Pancreas (tissue), 10 donors: ENCODE measurements at places on chromosomes 16 and 17. TPM values are rescaled to one million over a fixed set of nuclear protein-coding genes. Genes with fewer than 3 reads are reported as not detected.

DNA sequence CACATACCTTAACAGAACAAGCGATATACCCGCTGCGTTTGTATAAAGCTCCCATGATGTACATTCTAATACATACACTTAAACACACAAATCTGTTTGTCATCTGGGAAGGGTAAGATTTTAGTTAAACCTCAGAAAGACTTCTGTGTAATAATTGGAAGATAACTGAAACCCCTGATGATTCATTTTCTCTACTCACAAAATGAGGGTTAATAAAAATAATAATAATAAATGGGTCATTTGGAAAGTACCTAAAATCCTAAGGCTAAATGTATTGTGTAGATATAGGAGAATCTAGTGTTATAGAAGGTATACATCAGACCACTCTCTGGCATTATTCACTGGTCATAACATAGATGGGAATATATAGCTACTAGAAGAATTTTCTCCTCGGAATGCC lies 64.7 kb upstream of the SOX9 start:
- DNase-seq: no peak

SSTR5 gene
- 0.12 TPM for total RNA-seq

ERN2 gene
- 0.40 TPM for total RNA-seq

- DNase-seq: no peak
These were observed 2.0 kb upstream of the KIFC3 start for GRCh38 chr16:57804111-57804837.

DNA sequence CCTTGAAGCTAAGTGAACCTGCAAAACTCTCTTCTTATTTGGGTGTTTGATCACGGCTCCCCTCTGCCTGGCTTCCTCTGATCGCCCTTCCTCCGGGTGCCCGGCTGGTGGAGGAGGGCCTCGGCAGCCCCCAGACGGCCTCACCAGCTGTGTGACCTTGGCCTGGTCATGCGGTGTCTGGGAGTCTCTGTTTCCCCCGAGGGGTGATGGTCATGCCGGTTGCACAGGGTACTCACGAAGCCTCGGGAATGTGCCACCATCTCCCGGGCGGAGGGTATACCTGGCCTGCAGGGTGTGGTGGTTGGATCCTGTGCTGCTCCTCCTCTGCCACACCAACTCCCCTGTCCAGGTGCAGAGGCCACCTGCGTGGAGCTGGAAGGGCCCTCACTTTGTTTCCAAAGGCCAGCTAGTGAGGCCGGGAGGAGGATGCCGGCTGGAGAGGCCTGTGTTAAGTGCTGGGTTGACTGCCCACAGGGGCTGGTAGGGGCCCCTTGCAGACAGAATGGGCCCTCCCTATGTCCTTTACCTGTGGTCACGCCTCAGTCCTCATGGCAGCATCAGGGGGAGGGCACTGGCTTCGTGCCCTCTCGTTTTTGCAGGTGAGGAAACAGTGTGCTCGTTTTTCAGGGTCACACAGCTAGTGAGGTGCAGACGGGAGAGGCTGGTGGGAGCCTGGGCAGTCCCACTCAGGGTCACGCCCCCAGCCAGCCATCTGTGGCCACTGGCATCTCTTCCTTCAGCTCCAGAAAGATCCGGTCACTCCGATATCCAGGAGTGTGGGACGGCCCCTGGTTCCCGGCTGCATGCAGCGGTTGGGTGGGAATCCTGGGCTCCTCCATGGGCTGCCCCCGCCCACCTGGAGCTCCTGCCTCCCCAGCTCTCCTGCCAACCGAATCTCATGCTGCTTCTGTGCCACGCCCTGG lies 148.5 kb upstream of the GSE1 start:
- DNase-seq: no peak

CD68 gene
- 27.7 TPM for total RNA-seq

MYO15A gene
- 0.52 TPM for total RNA-seq

- DNase-seq: no peak
These were observed 63.5 kb downstream of the MYH13 start for GRCh38 chr17:10309003-10309974.

G6PC1 gene
- not detected for total RNA-seq

DNA sequence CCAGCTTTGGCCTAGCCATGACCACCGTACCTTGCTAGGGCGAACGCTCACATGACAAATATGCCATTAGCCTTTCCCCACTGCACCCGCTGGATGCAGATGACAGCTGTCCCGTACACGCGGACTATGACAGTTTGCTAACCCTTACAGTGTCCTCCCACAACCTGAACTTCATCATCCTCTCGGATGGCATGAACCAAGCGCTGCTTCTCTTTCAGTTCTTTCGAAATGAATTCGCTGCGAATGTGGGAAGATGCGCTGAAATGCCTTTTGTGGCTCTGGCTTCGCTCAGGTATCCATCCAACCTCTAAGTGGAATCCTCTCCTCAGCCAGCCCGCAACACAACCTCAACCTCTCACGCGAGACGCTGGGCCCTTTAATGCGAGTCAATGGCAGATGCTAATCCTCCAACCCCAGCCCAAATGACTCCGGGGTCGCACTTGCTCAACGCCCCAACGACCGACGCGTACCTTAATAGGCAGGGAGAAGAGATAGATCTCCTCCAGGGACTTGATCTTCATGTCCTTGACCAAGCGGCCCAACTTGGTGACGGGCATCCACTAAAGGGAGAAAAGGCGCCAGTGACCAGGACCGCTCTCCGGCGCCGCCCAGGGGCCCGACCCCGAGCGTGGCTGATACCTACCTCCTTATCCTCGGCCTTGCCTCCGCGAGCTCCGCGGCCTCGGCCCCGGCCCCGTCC lies 670 bp downstream of the RPS2 start:
- no peak for DNase-seq

DPEP2NB gene
- total RNA-seq: not detected

DNA sequence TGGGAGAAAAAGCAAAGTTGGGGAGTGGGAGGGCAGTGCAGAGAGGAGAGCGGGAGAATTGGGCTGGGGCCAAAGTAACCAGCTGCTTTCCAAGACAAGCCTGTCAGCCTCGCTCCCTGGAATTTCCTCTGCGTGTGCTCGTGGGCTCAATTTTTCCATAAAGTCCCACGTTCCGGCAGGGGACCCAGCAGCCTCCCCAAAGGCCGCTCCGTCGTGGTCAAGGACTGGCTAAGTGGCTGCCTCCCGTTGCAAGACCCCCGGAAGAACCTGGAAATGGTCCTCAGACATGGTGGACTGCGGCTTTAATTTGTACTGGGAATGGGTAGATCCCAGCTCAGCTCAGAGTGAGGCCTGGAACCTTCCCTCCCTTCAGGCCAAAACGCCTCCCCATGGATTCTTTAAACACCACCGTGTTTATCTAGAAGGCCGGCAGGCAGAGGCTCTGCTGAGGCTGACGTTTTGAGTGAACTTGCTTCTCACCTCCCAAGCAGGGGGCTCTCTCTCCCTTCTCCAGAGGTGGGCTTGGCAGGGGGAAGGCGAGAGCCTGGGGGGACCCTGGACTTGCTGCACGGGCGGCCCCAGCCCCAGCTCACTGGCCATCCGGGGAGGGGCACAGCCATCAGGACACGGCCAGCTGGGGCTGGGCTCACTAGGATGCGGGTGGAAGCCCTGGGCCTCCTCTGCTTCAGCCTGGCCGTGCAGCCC lies 190.0 kb downstream of the C16orf95 start:
- DNase-seq: peak; percentile 60

CACNA1H gene
- 5.1 TPM for total RNA-seq

- DNase-seq: no peak
These were observed 28.4 kb downstream of the LDHD start for GRCh38 chr16:75088216-75088615.

DNA sequence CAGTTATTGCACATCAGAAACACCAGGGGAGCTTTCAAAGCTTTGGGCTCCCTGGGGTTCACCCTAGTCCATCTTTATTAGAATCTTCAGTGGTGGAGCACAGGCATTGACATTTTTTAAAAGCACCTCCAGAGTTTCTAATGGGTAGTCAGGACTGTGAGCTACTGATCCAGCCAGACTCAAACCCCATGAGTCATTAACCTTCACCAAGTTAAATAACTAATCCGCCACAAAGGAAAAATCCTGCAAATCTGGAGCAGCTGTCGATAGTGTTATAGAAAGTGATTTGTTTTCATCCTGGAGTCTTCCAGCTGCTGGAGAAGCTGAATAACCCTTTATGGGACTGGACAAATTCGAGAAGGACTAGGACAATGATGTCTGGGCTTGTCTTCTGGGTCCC lies 93.2 kb upstream of the PIRT start:
- DNase-seq: no peak

DNA sequence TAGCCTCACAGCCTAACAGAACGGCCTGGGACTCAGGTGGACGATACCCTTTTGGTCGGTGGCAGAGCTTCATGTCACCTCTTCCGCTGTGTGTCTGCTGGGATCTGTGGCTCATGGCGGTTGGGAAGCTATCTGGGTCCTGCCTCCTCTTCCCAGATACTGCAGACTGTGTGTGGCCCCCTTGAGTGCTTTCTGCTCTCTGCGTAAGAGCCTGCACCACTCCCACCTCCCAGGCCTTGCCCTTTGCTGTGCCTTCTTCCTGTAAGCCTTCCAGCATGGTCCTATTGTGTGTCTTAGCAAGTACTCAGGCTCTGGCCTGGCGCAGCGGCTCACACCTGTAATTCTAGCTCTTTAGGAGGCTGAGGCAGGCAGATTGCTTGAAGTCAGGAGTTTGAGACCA lies 17.5 kb upstream of the ADCY7 start:
- DNase-seq: no peak

GRCh38 chr17:57551321-57552079 lies 193.6 kb downstream of the CCDC182 start:
- no peak for DNase-seq

DNA sequence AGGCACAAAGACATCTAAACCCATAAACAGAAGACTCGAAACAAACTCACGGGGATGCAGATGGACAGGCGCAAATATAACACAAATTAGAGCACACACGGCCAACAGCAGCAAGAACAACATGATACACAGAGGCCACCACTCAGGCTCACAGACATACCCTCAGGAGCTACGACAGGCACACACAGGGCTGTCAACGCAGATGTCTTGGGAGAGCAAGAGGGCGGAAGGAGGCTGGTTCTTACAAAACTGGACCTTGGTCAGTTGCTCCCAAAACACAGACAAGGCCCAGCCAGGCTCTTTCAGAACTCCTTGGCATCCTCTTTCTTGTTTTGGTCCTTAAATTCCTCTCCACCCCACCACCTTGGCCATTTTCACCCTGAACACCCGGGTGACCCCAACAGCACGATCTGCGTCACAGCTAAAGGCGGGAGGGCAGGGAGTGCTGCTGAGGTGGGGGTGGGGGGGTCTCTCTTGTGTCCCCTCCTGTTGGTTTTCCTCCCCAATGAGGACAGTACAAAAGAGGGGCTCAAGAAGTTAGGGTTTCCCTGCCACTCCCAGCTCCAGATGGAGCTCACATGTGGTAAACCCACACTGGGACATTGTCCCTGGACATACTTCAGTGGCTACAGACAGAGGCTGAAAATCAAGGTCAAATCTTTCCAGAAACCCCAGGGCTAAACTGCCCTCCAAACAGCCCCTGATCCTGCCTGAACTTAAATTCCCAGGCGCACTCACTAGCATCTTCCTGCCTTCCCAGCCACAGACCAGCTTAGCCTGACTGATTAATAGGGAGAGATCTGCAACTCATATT lies 221.3 kb downstream of the C16orf78 start:
- no peak for DNase-seq

SEBOX gene
- total RNA-seq: not detected

DNA sequence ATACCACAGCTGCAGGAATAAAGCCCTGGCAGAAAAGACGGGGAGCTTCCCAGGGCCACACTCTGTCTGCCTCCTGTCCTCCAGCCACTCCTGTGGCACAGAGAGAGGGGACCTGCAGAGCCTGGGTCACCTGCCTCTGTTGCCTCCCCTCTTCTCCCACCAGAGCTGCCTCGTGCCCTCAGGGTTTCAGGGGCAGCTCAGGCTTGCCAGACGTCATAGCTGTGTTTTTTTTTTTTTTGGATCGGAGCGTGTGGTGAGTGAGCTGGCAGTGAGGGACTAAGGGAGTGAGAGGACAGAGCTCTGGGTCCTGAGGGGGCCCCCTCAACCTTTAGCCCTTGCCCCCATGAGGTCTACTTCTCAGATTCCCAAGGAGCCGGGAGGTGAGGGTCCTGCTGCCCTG lies 2.1 kb downstream of the PIK3R6 start:
- no peak for DNase-seq

DNA sequence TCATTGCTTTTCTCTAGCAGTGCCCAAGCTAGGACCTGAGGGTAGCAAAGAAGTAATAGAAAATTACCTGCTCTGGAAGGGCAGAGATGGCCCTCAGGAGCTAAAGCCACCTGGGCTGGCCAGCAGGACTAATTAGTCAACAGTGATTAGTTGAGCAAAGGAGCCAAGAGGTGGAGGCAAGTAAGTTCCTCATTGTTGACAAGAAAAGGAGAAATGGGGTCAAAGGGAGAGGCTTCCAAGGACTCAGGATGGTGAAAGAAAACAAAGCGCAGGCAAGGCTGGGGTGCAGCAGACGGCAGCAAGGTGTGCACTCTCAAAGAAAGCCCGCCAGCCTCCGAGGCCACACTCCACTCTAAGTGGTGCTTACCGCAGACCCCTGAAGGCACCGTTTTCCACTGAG lies 44.6 kb downstream of the CMTM4 start:
- DNase-seq: no peak

DNA sequence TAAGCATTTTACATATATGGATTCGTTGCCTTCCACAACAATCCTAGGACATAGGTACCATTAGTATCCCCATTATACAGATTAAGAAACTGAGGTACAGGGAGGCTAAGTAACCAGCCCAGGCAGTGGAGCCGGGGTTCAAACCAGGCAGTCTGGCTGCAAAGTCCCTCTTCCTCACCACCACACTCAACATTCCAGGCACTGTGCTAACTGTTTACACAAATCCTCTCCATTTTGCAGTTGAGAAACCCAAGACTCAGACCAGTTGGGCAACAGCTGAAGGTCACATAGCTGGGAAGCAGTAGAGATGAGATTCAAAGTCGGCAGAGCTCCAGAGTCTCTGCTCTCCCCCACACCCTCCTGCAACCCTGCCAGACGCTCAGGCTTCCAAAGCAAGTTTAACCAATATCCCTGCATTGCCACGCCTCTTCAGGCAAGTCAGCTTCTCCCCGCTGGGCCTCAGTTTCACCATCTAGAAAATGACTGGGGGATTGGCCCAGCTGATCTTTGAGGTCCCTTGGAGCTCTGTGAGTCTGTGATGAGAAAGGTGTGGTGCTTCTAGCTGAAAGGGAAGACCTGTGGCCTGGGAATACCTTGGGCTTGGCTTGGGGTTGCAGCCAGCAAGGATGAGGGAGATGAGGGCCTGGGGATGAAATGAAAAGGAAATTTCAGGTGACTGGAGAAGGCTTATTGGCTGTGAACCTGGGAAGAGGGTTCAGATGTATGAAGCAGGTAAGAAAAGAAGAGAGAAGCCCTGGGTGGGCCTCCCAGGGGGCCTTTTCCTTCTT lies 14.0 kb downstream of the CCR7 start:
- DNase-seq: no peak

UBE2G1 gene
- 23.3 TPM for total RNA-seq

GRCh38 chr16:23257682-23258081 lies 44.4 kb upstream of the SCNN1B start:
- DNase-seq: no peak

TBC1D3H gene
- total RNA-seq: not detected

DNA sequence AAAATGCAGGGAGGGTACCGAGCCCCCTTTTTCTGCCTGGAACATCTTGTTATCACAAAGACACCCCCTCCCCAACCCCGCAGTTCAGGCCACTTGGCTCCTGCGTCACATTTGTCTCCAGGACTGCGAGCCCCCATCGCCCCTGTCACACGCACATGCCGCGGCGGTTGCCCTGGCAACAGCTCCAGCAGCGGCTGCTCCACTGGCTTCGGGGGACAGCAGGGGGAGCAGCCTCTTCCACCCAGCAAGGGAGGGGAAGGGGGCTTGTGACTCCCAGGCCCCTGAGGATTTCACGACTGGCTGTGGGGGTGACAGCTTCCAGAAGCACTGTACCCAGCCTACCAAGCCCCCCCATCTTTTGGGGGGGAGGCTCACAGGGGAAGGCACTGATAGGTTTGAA lies 2.6 kb downstream of the BAIAP3 start:
- no peak for DNase-seq
